ENCODE measurements at places on chromosomes 12 and 14.

GRCh38 chr14:93276031-93276716 lies 56.7 kb downstream of the BTBD7 start:
- DNase-seq: no peak

GRCh38 chr14:23392613-23393012 lies 15.5 kb downstream of the MYH6 start:
- no peak for DNase-seq

DNA sequence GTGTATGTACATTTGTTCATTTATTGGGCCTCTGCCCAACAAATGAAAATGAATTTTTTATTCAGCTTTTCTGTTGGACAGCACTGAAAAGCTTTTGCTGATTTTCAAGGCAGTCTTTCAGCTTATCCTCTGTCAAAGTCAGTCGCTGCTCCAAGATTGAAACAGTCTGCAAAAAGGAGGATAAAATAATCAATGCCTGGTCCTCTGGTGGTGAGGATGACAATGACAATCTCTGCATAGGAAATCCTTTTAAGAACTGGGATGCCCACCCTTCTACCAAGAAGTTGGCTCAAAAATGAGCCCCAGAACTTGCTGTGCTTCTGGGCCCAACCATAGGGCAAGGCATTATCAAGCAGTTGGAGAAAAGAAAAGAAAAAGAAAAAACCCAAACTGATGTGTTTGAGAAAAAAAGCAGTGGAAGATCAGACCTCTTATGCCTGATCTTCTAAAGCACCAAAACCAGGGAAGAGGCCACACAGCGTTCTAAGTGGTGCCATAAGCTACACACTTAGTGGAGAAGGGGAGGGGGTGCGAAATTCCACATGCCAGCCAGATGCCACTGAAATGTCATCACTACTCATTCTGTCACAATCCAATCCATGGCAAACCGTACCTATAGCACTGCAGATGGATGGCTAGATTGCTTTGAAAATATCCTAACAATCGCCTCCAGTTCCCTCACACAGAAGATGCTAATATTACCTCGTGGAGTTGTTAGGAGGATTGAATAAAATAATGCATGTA lies 69.0 kb upstream of the DUSP6 start:
- DNase-seq: no peak

GRCh38 chr12:29561664-29562071 lies 64.2 kb upstream of the OVCH1 start:
- no peak for DNase-seq

GRCh38 chr14:75497701-75498100 lies 24.6 kb upstream of the BATF start:
- DNase-seq: no peak

DNA sequence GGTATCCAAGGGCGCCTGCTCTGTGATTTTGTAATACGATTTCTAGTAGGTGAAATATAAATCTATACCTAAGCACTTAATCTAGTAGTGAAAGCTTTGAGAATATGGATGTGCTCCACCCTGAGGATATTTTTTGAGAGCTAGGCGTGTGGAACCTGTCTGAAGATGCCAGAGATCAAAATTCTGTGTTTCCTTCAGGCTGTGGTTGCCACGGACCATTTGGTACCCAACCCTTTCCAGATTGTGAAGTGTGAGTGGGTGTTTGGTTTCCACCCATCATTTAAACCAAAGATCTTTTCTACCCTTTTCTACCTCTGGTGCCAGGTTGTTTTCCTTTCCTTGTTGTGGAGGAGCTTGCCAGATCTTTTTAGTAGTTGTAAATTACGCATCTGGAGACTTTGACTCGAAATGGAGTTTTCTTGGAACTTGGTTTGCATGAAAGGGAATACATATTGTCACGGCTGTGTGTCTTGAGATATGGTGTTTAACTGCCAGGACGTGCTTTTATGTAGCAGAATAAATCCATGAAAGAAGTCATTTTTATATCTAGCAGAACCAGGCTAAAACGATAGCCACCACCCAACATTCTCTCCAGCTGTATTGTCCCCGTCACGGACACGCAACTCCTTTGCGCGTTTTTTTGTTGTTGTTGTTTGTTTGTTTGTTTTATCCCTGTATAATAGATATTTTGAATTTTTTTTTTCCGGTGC lies 2.2 kb downstream of the LRFN5 start:
- DNase-seq: no peak
